Epithelial cell of proximal tubule (primary cell): ENCODE measurements at places on chromosomes 5 and 9. TPM values are rescaled to one million over a fixed set of nuclear protein-coding genes. Genes with fewer than 3 reads are reported as not detected.
A peak's percentile ranks its signal among the peaks of the same experiment; 100 is the strongest.

- DNase-seq = no peak
Observed at GRCh38 chr9:96117398-96118080, 184.4 kb downstream of the HSD17B3 start.

DNA sequence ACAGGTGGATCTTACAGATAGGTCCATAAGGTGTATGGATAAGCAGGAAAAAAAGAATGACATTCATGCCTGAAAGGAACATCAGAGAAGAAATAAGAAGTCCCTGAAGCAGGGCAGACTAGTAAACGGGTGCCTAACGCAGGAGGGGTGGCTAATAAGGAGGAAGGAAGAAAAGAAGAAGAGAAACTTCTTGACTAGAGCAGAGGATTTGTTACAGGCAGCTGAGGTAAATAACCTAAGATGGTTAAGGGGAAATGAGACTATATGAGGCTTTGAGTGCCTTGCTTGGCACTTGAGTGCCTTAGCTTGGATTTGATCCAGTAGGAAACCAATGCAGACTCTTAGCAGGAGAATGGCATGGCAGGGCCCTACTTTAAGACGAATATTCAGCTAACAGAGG is 313.5 kb upstream of the PDE4D start:
- DNase-seq = no peak

DNA sequence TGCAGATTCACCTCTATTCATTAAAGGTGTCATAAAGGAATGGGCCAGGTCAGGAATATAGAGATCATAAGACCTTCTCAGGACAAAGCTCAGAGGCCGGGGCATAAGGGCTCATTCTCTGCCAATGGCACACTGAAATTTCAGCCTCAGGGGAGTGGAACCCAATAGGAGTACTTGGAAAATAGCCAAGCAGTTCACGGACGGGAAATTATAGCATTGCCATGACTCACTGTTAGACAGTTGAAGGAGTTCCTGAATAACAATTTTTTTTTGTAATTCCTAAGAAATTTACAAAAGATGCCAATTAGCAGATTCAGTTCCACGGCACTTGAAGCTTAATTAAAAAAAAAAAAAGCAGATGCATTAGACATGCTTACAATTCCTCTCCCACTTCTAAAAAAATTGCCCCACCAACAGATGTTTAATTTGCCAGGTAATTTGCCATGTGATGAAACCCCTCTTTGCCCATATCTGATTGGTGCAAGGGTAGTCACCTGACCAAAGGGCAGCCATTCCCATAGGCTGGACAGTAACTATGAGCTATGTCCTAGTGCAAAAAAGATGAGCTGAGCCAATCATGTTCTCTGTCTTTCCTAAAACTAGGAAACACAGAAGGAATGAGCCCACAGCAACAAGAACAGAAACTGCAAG is 58.6 kb downstream of the PTCD2 start:
- peak; percentile 74 for DNase-seq

- DNase-seq = no peak
Observed at GRCh38 chr5:111738118-111738517, 18.9 kb downstream of the NREP start.

DNA sequence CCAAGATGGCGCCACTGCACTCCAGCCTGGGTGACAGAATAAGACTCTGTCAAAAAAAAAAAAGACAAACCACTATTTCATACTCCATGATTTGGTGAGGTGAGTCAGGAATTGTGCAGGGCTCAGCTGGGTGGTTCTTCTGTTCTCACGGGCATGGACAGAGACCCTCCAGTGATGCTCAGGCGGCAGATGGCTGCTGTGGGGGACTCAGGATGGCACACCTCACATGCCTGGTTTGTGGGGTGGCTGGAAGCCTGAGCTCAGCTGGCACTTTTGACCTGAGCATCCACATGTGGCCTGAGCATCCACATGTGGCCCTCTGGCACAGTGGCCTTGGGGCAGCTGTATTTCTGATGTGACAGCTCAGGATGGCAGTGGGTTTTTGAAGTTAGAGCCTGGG is 217.2 kb downstream of the IRX2 start:
- DNase-seq = no peak

- DNase-seq = peak; percentile 96
Observed at GRCh38 chr9:6055216-6055615, 39.8 kb upstream of the RANBP6 start.

GRCh38 chr9:80649001-80649420 is 1040.3 kb downstream of the TLE1 start:
- DNase-seq = peak; percentile 75

The LMX1B gene
- 0.07 and 0.52 TPM in 2 replicates for total RNA-seq

The TEX48 gene
- not detected in 2 replicates for total RNA-seq

The HAVCR1 gene
- 11.4 and 25.8 TPM in 2 replicates for total RNA-seq
